IPS DF 6.9 (cell line): ENCODE measurements at places on chromosomes 4 and X.
A peak's percentile ranks its signal among the peaks of the same experiment; 100 is the strongest.

DNA sequence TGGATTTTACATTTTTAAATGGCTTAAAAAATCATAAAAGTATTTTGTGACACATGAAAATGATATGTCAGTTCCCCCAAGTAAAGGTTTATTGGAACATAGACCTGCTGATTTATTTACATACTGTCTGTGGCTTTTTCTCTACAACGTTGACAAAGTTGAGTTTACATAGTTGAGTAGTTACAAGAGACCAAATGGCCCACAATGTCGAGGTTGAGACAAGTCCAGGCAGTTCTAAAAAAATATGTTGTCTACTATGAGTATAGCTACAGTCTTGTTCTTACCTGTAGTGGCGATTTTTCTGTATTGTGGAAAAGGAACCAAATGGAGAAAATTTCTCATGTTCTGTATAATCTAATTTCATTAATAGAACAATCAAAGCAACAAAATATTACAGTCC is 163.2 kb downstream of the FRAS1 start:
- DNase-seq, result no peak

DNA sequence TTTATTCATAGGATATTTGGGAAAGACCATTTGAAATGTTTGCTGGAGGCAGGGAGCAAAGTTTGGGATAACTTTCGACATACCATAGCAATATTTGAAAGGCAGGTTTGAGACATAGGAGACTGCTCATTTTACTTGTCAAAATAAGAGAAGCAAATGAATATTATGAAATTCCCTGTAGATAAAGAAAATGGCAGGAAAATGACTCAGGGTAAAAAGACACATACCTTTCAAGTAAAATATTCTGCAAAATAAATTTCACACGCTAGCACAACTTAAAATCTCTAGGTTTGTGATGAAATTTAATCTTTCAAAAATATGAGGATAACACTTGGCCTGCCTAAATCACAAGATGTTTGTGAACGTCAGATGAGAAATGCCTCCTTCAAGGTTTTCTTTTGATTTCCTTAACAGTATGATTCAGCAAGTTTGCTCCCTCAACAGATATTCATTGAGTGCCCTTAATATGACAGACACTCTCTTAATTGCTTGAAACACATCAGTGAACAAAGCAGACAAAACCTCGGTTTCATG is 6.6 kb downstream of the TMEM156 start:
- no peak for DNase-seq

DNA sequence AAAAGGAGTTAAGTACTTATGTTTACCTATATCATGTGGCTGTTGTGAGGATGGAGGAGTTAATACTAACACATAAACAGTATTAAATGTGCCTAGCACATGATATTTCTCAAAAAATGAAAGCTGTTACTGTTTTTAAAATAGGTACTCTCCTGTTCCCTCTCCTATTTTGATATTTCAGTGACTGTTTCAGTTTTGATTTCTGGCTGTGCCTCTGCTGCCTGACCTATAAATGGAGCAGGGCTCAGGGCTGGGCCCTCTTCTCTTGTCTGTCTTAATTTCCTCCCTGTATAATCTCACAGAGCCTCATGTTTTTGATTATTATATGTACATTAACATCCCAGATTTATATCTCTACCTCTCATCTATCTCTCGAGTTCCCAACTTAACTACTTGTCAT is 93.3 kb downstream of the UGT8 start:
- no peak for DNase-seq

DNA sequence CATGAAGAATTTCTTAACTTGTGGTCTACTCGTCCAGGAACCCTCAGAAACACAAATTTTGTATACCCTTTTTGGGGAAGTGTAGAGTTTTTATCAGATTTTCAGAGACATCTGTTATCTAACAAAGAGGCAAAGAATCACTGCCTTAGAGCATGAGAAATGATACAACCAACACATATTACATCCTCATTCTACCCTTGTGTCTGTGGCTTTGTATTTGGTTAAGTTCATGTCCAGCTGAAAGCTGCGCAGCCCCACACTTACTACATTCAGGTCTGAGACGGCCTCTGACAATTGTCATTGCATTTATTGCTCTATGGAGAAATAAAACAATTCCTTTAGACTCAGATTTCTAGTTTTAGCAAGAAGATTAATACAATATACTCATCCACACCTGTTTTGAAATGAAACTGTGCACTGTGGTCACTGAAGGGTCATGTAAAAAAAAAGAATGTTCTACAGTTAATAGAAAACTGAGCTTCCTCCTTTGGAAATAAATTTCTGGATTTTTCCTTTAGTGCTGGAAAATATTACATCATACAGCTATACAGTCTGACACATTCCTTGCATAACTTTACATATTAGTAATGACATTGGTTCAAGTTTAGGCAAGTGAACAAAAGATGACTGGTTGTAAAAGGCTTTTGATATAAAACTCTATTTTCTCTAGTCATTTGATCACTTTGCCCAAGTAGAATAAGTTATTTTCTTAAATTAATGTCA is 39.8 kb downstream of the GLRB start:
- no peak for DNase-seq

GRCh38 chr4:2451036-2451520 is 17.8 kb upstream of the RNF4 start:
- DNase-seq, result no peak

- peak; percentile 13 for DNase-seq
These were observed 440.9 kb downstream of the MID1IP1 start for GRCh38 chrX:39242187-39242586.

DNA sequence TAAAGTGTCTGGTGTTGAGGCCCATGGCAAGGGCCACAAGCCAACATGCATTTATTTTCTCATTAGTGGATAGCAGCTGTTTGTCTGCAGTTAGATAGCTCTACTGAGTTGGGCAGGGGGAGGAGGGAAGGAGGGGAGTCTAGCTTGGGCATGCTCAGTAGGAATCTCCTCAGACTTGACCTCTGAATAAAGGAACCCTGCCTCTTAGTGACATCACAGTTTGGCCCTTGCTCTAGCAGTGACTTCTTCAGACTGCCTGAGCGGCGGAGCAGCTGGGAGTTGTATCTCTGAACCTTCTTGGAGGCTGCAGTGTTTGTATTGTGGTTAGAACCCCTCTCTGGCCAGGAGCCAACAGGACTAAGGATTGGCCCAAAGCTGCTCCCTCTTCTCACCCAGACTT is 57.4 kb downstream of the BCORL1 start:
- DNase-seq, result no peak

DNA sequence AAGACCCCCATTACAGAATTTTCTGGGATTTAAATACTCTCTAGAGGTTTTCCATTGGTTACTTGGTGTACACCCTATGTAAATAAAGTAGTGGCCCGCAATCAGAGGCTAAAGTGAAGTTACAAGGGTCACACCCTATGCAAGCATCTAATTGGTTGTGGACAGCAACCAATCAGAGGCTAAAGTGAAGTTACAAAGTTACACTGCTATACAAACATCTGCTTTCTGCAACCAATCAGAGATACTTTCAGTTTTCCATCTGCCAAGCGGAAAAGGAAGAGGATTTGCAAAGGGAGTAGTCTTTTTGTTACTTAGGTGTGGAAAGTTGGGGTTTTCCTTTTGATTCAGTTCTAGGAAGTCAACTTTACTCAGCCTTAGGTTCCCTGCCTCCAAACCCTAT is 2.0 kb upstream of the ATRX start:
- no peak for DNase-seq

DNA sequence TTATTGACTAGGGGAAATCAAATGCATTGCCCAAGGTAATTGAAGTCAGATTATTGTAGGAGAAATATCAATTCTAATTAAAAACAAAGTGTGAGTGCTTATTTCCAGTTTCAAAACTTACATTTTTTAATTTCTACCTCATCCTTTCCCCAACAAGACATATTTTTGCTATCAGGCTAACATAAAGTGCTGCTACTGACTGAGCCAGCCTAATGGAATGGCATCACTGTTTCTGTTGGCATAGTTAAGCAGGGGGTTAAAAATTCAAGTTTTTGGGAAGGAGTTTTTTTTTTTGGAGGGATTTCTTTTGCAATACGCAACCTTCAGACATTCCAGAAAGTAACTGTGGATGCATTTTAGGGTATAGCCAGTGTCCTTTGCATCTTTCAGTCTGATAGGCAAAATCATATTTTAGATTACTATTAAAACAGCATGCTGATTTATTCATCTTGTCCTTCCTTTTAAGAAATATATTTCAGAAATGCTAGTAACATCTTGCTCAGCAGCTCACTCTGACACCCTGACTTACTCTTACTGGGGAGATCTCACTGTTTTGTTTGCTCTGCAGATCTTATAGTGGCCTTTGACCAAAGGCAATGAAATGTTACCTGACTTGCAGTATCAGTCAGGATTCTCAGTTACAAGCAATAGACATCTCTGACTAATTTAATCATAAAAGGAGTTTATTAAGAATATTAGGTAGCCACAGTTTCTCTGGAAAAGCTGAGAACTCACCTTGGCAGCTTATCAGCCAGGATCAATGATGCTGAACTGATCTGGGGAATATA is 24.4 kb downstream of the GAB1 start:
- DNase-seq, result no peak

DNA sequence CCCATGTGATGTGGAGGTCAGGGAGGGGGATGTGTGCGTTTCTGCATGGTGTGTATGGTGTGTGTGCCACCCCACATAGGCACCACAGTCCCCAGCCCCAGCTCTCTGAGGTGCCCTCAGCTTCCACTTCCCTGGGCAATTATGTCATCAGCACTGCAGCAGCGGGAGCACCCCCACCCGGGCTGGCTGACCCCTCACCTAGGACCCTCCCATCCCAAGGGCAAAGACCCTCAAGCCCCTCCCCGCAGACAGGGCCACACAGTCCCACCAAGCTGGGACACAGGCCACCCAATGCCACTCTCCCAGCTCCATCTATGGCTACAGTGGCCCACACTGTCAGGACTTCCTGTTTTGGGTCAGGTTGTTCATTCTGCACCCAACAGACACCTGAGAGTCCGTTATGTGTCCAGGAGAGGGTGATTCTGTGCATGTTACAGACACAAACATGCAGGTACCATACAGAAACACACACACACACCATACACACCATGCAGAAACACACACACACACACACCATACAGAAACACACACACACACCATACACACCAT is 75.2 kb downstream of the JAKMIP1 start:
- DNase-seq, result no peak

DNA sequence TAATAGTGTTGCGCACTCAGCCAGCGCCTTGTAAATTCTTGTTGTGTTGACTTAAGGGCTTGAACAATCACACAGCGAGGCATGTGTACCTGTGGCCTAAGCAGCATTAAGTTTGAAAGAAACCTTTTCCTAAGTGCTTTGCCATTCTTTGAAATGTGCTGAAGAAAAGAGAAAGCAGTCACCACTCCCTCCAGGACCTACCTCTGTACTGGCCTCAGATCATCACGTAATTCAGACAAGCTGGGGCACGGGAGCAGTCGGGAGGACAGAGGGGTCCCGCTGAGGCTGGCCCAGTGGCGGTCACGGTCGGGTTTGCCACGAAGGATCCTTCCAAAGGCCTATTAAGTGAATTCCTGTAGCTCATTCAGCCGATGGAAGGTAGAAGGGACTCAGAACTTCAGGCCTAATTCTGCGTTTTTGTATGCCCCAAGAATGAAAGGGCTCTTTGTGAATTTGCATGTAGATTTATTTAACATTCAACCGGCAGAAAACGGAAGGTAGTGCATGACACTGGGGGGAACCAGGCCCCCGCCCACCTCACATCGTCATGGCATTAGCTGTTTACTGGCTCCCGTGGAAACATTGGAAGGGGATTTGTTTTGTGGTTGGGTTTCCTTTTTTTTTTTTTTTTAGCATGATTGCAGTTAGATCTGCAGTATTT is 106.3 kb downstream of the TRAPPC11 start:
- DNase-seq, result no peak
